ENCODE measurements at places on chromosomes 13 and 19.

DNA sequence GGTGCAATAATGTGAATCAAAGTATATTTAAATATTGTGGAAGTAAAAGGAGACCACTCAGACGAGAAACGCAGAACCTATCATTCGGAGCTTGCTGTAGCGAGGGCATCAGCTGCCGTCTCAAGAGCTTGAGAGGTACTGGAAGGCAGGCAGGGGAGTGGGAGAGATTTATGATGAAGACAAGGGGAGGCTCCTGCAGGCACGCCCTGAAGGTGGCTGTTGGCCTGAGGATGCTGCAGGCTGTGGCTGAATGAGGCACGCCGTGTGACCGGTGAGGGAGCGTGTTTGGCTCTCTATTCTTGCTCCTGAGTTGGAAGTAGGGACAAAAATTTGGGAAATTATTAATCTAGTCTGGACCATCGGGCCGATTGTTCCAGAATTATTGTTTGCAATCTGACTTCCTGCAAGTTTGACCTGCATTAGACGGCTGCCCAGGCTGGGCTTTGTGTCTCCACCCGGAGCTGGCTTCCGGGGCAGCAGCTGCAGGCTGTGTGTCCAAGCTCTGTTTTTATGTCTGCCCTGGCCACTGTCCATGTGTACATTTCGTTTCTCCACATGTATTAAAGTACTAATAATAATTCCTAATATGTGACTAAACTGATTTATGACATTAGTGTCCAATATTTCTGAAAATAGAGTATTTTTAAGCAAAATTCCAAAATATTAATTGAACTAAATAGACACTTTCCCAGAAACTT is 91.1 kb upstream of the ANKRD10 start:
- DNase-seq = no peak

GRCh38 chr13:106129273-106129672 is 406.2 kb downstream of the EFNB2 start:
- DNase-seq = no peak

- no peak for DNase-seq
Observed at GRCh38 chr19:52188822-52189734, 774 bp upstream of the PPP2R1A start.

DNA sequence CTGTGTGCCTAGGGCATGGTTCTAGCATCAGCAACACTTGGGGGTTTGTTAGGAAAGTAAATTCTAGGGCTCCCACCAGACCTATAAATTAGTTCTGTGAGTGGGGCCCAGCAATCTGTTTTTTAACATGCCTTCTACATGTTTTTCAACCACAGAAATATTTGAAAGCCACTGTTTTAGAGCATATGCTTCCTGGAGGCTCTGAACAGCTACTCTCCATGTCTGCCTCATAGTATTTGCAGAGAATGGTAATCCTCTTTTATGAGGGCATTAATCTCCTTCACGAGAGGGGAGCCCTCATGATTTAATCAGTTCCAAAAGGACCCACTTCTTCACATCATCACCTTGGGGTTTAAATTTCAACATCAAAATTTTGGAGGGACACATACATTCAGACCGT is 6.0 kb downstream of the SPATA13 start:
- DNase-seq = no peak

GRCh38 chr13:83879431-83880171 is 2.7 kb downstream of the SLITRK1 start:
- no peak for DNase-seq

DNA sequence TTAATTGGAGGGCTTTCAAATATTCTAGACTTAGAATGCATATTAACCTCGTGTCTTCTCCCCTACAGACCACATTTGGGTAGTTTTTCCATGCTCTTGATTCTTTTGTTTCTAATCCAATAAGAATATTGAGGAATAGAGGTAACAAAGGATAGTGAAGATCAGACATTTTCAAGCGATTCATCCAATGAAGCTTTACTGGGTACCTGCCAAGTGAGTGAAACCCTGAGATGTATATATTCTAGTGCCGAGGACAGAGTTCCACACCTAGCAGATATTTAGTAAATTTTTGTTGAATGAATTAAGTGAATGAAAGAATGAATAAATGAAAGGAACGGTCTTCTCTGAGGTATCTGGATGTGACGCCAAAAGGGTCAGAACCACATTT is 442 bp upstream of the RFC3 start:
- no peak for DNase-seq

DNA sequence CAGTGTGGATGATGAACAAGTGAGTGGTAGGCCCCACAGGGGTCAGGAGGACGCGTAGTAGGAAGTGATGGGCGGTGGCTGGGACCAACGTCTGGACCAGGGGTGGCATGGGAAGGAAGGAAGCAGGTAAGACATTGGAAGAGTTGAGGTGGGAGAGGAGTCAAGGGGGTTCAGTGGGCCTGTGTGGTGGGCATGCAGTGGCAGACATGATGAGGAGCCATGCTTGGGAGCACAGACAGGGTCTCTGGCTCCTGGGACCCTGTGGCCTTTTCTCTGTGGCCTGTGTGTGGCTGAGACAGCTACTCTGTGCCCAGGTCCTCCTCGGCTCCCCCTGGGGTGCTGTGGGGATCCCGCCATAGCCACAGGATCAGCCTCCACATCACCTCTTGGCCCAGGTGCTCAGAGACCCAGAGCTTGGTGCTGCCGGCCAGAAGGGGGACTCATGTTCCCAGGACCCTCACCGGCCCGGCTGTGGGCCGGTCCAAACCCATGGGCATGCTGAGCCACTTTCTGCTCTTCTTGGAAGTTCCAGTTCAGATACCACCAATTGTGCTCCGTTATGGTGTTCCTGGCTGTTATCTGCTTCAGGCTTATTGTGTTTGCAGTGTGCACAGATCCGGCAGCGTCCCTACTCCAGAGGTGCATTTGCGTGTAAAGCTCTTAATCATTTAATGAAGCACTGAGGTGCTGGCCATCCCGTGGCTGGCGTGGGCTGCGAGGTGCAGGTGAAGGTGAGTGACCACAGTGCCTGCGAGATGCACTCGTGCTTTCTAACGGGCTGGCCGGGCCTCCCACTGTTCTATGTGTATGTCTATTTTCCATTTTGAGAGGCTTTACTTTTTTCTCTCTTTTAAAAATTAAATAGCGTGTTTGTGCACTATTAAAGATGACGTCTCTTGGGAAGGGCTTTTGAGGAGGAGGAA is 147.9 kb downstream of the TEX29 start:
- DNase-seq = no peak

DNA sequence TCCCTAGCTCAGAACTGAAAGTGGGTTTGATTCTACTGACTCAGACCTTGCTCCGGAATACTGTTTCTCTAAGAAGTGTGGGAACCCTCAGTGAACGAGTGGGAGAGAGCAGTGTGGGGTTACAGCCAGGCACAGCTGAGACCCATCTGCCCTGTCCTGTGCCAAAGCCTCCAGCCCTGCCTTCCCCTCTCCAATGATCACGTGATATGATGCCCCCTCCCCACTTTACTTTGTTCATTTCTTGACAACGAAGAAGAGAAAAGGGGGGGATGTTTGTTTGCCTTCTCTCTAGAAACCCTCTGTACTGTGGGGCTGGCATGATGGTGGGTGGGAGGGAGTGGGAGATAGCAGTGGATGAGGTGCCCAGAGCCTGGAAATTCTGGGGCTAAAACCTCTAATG is 96.0 kb downstream of the RNASEH2B start:
- DNase-seq = no peak

DNA sequence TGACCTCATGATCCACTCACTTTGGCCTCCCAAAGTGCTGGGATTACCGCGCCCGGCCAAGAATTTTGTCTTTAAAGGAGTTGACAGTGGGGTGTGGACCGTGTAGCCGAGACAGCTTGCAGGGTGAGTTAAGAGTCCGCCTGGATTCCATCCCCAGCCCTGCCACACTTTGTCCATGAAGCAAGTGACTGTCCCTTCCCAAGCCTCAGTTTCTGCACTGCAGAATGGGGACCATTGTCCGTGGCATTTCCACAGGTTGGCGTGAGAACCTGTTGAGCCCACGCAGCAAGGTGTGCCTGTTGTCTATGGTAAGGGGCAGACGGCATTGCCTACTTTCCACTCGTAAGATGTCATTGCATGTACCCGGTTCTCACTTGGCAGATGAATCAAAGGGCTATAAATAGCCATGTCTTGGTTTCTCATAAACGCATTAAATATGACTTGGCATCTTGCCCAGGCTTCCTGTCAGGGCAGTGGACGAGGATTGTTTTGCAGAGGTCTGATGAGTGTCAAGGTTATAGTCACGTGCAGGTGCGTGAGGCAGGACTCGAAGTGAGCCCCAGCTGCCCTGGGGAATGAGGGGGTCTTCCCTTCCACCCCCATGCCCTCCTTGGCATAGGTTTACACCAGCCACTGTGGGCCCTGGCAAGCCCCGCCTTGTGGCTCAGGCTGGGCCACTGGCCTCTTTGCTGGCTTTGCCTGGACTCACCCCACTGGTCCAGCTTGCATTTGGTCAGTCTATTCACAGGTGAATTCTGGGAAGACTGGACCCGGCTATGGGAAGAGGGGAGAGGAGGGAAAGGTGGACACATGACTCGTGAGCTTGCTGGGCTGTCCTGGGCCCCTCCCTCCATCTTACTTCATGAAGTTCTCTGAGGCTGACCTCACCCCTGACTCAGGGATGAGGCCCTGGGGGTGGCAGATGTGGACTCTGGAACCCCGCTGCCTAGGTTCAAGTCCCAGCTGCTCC is 14.6 kb downstream of the FAM187B start:
- peak; percentile 76 for DNase-seq

Measured in GM04504 (cell line).